Left renal pelvis (tissue), 4 donors: ENCODE measurements at places on chromosomes 1 and 21.

- DNase-seq = no peak
Measured at GRCh38 chr1:107964336-107965109, 457 bp downstream of the VAV3 start.

- no peak for DNase-seq
Measured at GRCh38 chr1:57576756-57577155, 152.9 kb upstream of the DAB1 start.

- DNase-seq = no peak
Measured at GRCh38 chr1:71364236-71364635, 283.4 kb upstream of the ZRANB2 start.

DNA sequence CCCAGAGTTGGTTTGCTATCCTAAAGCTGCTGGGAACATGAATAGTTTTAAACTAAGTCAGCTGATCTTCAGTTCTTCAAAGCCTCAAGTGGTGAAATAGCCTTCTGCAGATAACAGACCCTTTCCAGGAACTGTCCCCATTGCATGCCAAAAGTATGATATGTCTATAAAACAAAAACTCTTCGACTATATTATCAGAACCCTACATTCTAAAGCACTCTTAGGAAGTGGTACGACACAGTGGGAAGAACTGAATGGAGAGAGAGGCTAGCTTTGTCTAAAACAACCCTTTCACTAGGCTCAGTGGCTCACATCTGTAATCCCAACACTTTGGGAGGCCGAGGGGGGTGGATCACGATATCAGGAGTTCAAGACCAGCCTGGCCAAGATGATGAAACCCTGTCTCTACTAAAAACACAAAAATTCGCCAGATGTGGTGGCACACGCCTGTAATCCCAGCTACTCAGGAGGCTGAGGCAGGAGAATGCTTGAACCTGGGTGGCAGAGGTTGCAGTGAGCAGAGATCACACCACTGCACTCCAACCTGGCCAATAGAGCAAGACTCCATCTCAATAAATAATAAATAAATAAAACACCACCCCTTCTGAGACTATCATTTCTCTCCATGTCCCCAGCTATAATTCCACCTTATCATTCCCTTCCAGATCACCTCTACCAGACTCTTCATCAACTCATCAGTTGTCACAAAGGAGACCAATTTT lies 2.2 kb upstream of the FRRS1 start:
- no peak for DNase-seq

GRCh38 chr21:38499296-38499695 lies 1.0 kb upstream of the ERG start:
- no peak for DNase-seq

DNA sequence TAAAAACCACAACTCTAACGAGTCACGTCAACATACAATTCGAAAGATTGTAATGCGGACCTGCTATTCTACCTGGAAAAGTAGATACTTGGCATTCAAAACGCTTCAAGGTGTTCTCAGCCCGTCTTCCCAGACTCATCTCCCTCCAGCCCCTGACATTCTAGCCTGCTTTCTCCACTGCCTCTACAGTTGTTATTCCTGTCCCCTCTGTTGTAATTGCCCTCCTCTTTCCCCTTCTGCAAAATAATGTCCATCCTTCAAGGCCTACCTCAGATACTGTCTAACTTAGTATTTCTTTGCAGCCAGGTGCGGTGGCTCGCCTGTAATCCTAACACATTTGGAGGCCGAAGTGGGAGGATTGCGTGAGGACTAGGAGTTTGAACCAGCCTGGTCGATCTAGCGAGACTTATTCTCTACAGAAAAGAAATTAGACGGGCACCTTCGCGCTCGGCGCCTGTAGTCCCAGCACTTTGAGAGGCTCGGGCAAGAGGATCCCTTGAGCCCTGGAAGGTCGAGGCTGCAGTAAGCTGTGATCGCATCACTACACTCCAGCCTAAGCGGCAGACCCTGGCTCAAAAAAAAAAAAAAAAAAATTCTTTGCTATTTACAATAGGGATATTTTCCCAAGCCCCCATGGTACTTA lies 756 bp upstream of the RBM34 start:
- DNase-seq = peak; percentile 1

DNA sequence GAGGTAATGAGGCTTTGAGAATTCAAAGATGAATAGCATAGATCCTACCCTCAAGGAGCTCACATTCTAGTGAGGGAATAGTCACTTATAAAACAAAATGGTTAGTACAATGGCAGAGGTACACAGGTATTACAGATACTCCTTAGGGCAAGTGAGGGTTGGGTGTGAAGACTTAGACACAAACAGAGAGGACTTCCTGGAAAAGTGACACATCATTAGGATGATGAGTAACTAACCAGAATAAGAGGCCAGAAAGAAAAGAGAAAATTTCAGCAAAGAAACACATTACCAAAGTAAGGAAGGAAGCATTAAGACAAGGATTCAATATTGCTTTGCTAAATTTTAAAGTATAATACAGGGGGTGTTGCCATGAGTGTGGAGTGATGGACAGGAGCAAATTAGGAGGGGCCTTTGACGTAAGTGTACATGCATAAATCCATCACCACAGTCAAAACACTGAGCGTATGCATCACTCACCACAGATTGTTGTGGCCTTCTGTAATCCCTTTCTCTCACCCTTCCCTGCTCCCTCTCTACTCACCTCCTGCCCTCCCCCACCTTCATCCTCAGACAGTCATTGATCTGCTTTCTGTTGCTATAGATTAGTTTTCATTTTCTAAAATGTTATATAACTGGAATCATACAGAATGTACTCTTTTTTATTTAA lies 7.9 kb downstream of the CD53 start:
- no peak for DNase-seq

GRCh38 chr1:234980645-234981396 lies 147.8 kb downstream of the TOMM20 start:
- DNase-seq = no peak

DNA sequence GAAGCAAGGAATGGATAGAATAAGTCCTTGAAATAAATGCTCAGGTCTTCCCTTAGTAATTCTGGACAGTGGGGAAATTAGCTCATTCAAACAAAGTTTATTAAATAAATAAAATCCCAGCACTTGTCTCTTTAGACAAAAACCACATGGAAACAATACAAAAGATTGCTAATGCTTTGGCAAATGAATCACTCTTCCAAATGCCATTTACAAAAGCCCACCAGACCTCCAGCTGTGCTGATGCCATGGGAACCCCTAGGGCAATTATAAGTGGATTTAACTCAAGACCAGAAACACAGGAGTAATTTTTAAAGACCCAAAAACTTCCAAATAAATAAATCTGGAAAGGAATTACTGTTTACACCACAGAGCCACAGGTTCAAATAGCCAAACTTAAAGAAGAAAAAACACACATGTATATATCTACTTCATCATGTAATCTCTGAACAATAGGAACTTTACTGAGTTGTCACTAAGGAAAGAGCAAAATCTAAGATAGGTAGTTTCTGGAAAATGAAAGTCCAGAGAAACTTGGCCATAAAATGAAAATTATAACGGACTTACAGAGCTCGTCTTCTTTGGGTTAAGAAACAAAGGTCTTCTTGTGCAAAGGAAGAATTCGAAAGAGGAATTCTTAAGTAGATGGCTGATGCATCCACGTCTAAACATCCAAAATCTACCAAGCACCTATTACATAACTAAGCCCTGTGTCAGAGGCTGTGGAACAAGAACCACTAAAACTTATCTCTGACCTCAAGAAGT lies 399.4 kb downstream of the SMYD3 start:
- DNase-seq = no peak

DNA sequence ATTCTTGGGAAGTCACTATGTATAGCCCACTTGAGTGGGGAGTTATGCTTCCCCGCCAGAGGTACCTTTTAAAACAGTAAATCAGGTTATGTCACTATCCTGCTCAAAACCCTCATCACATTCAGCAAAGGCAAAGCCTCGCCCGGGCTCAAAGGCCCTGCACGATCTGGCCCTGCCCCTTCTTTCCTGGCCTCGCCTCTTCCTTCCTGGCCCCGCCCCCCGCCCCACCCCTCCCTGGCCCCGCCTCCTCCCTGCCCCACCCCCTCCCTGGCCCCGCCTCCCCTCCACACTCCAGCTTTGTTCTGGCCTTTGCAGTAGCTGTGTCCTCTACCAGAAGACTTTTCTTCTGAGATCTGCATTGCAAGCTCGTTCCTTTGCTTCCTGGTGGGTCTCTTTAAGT lies 6.6 kb downstream of the LDLRAD2 start:
- DNase-seq = no peak

- no peak for DNase-seq
Measured at GRCh38 chr1:58459911-58460310, 86.6 kb downstream of the OMA1 start.

- DNase-seq = peak; percentile 48
Measured at GRCh38 chr1:151443846-151444782, 15.2 kb downstream of the POGZ start.

DNA sequence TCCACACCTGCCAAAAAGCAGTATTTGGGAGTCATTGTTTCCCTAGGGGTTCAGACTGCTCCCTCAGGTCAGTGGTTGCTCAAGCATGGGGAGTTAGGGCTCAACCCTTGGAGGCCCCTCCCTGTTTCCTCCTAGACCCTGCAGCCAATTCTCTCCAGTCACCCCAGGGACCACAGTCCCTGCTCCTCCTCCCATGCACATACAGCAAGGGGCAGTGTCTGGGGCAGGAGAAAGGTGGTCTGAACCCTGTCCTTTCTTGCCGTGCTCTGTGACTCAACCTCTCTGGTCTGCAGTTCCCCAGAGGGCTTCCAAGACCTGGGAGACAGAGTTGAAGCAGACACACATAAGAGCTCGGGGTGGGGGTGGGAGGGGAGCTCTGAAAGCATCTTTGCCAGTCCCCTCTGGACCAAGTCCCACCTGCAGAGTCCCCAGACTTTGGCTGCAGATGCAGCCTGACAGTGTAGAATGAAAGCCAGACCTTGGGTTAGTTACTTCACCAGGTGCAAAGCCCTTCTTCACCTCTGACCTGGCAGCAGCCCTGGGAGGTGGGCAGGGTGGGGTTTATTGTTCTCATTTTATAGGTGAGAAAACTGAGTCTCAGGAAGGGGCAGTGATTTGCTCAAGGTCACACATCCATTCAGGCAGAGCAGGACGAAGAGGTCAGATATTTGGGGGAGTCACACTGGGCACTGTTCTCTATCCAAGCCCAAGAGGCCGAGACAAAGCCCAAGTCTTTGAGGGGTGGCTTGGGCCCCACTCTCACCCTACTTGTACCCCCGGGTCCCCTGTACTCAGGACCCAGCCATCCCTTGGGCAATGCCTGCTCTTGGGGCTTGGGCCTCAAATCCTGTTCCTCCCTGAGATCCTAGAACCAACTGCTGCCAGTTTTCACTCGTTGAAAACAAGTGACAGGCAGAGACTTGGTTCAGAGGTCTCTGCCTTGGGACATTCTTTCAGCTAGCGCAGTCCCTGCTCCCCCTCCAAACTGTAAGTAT lies 748 bp downstream of the PDZK1IP1 start:
- no peak for DNase-seq

DNA sequence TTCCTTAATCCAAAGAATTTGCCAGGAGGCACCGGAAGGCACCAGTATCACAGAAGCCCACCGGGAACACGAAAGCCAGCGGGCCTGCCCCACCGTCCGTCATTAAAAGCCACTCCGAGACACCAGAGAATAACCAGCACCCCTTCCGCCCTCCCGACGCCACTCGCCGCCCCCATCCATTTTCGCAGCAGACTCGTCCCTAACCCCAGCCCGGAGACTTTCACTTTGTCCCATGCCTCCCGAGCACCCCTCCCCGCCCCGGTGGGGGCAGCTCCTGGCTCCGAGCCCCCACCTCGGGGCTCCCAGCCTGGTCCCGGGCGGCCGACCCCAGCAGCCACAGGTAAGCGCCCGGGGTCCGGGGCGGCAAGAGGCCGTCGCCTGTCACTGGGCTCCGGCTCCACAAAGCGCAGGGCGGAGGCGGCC lies 105.4 kb downstream of the SLC45A1 start:
- DNase-seq = no peak

GRCh38 chr1:104295511-104295910 lies 545.8 kb downstream of the AMY1C start:
- DNase-seq = no peak

- DNase-seq = no peak
Measured at GRCh38 chr1:13829152-13829769, 129.3 kb downstream of the PRDM2 start.

GRCh38 chr1:179586107-179586823 lies 5.4 kb upstream of the TDRD5 start:
- DNase-seq = peak; percentile 47

GRCh38 chr1:157357111-157357510 lies 195.2 kb downstream of the FCRL5 start:
- DNase-seq = no peak

- DNase-seq = no peak
Measured at GRCh38 chr1:165580931-165581871, 37.4 kb downstream of the LRRC52 start.

GRCh38 chr1:29732453-29732852 lies 496.1 kb downstream of the PTPRU start:
- no peak for DNase-seq

DNA sequence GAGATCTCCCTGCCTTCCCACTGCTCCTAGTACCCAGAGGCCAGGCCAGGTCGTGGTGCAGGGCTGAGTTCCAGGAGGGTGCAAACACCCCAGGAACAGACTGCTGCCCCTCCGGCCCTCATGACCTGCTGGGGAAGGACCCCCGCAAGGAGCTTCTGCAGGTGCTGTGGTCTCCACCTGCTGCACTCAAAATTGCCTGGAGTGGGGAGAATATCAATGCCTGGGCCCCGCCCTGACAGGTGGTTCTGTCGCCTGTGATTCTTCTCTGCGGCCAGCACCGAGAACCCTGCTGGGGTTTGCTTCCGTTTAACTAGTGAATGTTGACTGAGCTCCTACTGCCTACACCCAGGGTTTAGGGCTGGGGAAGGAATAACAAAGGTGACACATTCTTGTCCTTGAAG lies 2.1 kb upstream of the TFF3 start:
- no peak for DNase-seq
